Left renal pelvis (tissue), 4 donors: ENCODE measurements at places on chromosomes 11 and 22. TPM values are rescaled to one million over a fixed set of nuclear protein-coding genes. Genes with fewer than 3 reads are reported as not detected.

The AMPD3 gene
- polyA plus RNA-seq = 6.9 TPM

The DAGLA gene
- polyA plus RNA-seq = 4.2 TPM

The TSGA10IP gene
- polyA plus RNA-seq = not detected

The APOA1 gene
- 53.5 TPM for polyA plus RNA-seq

The MPEG1 gene
- polyA plus RNA-seq = 9.0 TPM

The FOSL1 gene
- not detected for polyA plus RNA-seq

The SYT12 gene
- polyA plus RNA-seq = 0.09 TPM

The TAGLN gene
- polyA plus RNA-seq = 142 TPM

The RPL3 gene
- 2,659 TPM for polyA plus RNA-seq

The NXPE2 gene
- 0.41 TPM for polyA plus RNA-seq

The KIAA0930 gene
- polyA plus RNA-seq = 24.9 TPM

The GAS2L1 gene
- polyA plus RNA-seq = 9.8 TPM

The POTEH gene
- not detected for polyA plus RNA-seq

The NELL1 gene
- 3.6 TPM for polyA plus RNA-seq

The TEX12 gene
- polyA plus RNA-seq = not detected

The DRD4 gene
- polyA plus RNA-seq = 1.5 TPM

The TMEM191B gene
- polyA plus RNA-seq = 0.43 TPM

The TMEM86A gene
- 8.3 TPM for polyA plus RNA-seq

The CARD10 gene
- 13.4 TPM for polyA plus RNA-seq

The OR51I2 gene
- polyA plus RNA-seq = not detected

The FBLN1 gene
- polyA plus RNA-seq = 183 TPM

The F2 gene
- polyA plus RNA-seq = 0.34 TPM

The RTN4R gene
- polyA plus RNA-seq = 8.9 TPM

The ST14 gene
- 36.0 TPM for polyA plus RNA-seq

The ARHGAP20 gene
- 4.4 TPM for polyA plus RNA-seq

The OR2AT4 gene
- 0.04 TPM for polyA plus RNA-seq

The TRIM51 gene
- not detected for polyA plus RNA-seq

The SESN3 gene
- 70.3 TPM for polyA plus RNA-seq

The NXPE1 gene
- polyA plus RNA-seq = not detected

The KCNJ1 gene
- 1.6 TPM for polyA plus RNA-seq

The UNC93B1 gene
- polyA plus RNA-seq = 9.1 TPM

The GLYATL2 gene
- 2.7 TPM for polyA plus RNA-seq

The MRPL11 gene
- 66.1 TPM for polyA plus RNA-seq

The TCN1 gene
- polyA plus RNA-seq = 0.34 TPM

The INSC gene
- 0.86 TPM for polyA plus RNA-seq

The CABP4 gene
- polyA plus RNA-seq = 0.57 TPM

The OR56A3 gene
- polyA plus RNA-seq = not detected

The NAP1L4 gene
- 200 TPM for polyA plus RNA-seq

The VSIG2 gene
- 7.2 TPM for polyA plus RNA-seq

The OOSP2 gene
- polyA plus RNA-seq = not detected

The KCNA4 gene
- polyA plus RNA-seq = 0.79 TPM

The OR5P2 gene
- not detected for polyA plus RNA-seq

The POU2AF2 gene
- not detected for polyA plus RNA-seq

The PLEKHA7 gene
- 54.4 TPM for polyA plus RNA-seq

The POU2AF3 gene
- polyA plus RNA-seq = 10.5 TPM

The P2RY2 gene
- polyA plus RNA-seq = 0.07 TPM

The APIP gene
- 41.9 TPM for polyA plus RNA-seq

The MAPK8IP1 gene
- polyA plus RNA-seq = 12.7 TPM
